Type B pancreatic cell (in vitro differentiated cells): ENCODE measurements at places on chromosomes 12 and 14. TPM values are rescaled to one million over a fixed set of nuclear protein-coding genes. Genes with fewer than 3 reads are reported as not detected.

DNA sequence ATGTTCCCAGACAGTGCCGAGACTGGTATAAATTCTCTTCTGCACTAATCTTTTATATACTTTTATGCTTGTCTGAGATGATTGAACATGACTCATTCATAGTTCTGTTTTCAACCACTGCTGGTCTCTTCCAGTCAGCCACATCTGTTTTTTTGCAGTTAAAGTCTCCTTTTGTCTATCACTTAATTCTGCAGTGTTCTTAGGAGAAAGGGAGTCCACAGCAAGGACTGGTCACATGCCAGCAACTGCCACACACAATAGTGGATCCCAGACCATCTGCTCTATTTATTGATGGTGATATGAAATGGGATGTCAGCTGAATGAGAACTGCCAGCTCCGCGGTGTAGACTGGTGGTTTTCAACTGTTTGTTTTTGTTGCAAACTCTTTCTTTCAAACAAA lies 379.8 kb downstream of the MED13L start:
- H3K4me3 ChIP-seq, result no peak overlapping the region
- H3K4me1 ChIP-seq, result no peaks in the 10 kb centered on the region

DNA sequence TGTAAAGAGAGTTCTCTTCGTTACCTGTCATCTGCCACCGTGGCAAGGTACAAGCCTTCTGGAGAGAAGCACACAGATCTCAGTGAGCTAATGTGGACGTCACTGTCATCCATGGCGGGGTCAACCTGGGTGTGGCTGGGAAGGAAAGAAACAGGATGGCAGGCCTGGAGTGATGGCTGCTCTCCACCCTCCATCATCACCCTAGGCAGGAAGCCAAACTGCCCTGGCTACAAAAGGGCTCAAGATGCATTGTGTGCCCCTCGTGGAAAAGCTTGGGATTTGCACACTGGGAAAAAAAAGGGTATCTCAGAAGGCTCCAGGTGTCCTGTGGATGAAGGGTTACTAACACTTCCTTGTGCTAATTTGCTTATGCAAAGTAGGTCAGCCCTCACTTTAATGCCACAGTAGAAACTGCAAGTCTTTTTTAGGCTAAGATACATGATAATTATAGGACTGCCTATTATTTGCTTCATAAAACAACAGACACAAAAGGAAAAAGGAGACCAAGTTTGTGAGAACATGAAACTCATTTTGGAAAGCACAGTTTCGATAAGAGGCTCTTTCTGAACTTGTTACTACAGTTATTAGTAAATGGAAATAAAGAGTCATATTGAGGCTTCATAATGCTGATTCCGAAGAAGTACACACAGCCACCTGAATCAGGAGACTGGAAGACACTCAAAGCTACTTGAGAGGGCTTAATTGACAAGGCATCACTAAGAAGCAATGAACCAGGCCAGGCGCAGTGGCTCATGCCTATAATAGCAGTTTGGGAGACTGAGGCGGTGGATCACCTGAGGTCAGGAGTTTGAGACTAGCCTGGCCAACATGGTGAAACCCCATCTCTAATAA lies 18.9 kb downstream of the RFC5 start:
- H3K36me3 ChIP-seq, result peaks cover 31% of the 10 kb centered on the region
- H3K4me3 ChIP-seq, result no peak overlapping the region
- H3K4me1 ChIP-seq, result peaks cover 7% of the 10 kb centered on the region
- peak overlapping the region; percentile 79 for H3K27ac ChIP-seq

C14orf180 gene
- total RNA-seq, result not detected in 2 replicates

RNASE4 gene
- total RNA-seq, result 10.5 and 19.3 TPM in 2 replicates

- DNase-seq, result no peak
- H3K27me3 ChIP-seq, result no peaks in the 10 kb centered on the region
- no peaks in the 10 kb centered on the region for H3K4me1 ChIP-seq
- H3K27ac ChIP-seq, result no peak overlapping the region
Measured at GRCh38 chr14:42421377-42422078, 814.9 kb downstream of the LRFN5 start.

GRCh38 chr14:23306412-23307145 lies at the start of gene BCL2L2:
Gene BCL2L2 (plus strand): TSS chr14:23306833. CDS start chr14:23307768, 935 bp downstream.
- H3K4me3 ChIP-seq, result peak within 1 kb of the TSS; percentile 97
- no peaks in the 10 kb centered on the region for H3K27me3 ChIP-seq
- H3K4me1 ChIP-seq, result peaks cover 17% of the 10 kb centered on the region
- DNase-seq, result peak; percentile 88

DNA sequence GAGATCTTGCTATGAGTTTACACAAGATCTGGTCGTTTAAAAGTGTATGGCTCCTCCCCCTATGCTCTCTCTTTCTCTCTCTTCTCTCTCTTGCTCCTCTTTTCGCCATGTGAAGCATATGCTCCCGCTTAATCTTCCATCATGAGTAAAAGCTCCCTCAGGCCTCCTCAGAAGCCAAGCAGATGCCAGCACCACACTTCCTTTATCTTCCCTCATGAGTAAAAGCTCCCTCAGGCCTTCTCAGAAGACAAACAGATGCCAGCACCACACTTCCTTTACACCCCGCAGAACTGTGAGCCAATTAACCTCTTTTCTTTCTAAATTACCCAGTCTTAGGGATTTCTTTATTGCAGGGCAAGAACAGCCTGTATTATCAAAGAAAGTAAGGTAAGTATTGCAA lies 152.4 kb downstream of the SEC23A start:
- H3K4me3 ChIP-seq, result no peak overlapping the region
- H3K27me3 ChIP-seq, result no peaks in the 10 kb centered on the region
- H3K27ac ChIP-seq, result no peak overlapping the region
- H3K4me1 ChIP-seq, result no peaks in the 10 kb centered on the region
- no peak for DNase-seq

PPP1R12A gene
- total RNA-seq, result 67.0 and 78.2 TPM in 2 replicates

GPRC5D gene
- 5.5 TPM in 1 of 2 replicates, not detected in the other for total RNA-seq

KRT78 gene
- 14.7 and 29.1 TPM in 2 replicates for total RNA-seq

- no peak overlapping the region for H3K27ac ChIP-seq
Measured at GRCh38 chr14:32813401-32813800, 125.3 kb upstream of the NPAS3 start.

DNA sequence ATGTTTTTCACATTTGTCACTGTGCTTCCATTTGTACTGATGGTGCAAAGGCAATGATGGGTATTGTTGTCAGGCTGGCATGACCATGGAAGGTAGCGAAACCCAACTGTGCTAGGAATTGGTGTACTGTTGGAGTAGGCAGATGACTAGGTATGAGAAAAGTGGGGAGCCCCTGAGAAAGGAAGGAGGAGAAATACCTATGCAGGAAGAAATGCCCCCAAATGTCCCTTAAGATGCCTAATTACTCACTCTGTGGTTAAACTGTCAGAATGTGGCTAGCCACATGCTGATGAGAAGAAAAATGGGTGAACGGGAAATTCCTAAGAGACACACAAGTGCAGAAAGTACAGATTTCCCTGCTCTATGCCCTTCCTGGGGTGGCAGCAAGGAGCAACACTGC lies 339.1 kb downstream of the TMEM132D start:
- no peak for DNase-seq
- H3K27ac ChIP-seq, result no peak overlapping the region
- no peaks in the 10 kb centered on the region for H3K4me1 ChIP-seq
- H3K4me3 ChIP-seq, result no peak overlapping the region
- peaks cover 6% of the 10 kb centered on the region for H3K27me3 ChIP-seq

LTBP2 gene
- total RNA-seq, result 1.1 and 2.4 TPM in 2 replicates

GRCh38 chr14:97280526-97280925 lies 483.3 kb downstream of the VRK1 start:
- H3K36me3 ChIP-seq, result no peaks in the 10 kb centered on the region
- peaks cover 5% of the 10 kb centered on the region for H3K4me1 ChIP-seq
- DNase-seq, result no peak
- H3K27ac ChIP-seq, result no peak overlapping the region
- peaks cover 17% of the 10 kb centered on the region for H3K27me3 ChIP-seq

GRCh38 chr14:65260786-65261185 lies 151.7 kb upstream of the FUT8 start:
- no peaks in the 10 kb centered on the region for H3K36me3 ChIP-seq
- no peak for DNase-seq

DNA sequence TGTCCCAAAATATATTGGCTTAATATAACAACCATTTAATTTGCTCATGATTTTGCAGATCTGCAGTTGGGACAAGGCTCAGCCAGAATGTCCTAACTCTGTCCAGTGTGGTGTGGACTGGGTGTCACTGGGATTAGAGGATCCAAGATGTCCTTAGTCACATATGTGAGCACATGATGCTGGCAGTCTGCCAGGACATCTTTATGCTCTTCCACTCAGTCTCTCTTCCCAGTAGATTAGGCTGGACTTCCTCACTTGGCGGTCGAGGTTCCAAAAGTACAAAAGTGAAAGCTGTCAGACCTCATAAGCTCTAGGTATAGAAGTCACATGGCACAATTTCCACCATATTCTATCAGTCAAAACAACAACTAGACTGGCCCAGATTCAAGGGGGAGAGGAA lies 167.9 kb upstream of the NTF3 start:
- H3K4me1 ChIP-seq, result no peaks in the 10 kb centered on the region
- H3K36me3 ChIP-seq, result no peaks in the 10 kb centered on the region
- H3K4me3 ChIP-seq, result no peak overlapping the region
